ENCODE measurements at places on chromosomes 7 and 10.
A peak's percentile ranks its signal among the peaks of the same experiment; 100 is the strongest.

DNA sequence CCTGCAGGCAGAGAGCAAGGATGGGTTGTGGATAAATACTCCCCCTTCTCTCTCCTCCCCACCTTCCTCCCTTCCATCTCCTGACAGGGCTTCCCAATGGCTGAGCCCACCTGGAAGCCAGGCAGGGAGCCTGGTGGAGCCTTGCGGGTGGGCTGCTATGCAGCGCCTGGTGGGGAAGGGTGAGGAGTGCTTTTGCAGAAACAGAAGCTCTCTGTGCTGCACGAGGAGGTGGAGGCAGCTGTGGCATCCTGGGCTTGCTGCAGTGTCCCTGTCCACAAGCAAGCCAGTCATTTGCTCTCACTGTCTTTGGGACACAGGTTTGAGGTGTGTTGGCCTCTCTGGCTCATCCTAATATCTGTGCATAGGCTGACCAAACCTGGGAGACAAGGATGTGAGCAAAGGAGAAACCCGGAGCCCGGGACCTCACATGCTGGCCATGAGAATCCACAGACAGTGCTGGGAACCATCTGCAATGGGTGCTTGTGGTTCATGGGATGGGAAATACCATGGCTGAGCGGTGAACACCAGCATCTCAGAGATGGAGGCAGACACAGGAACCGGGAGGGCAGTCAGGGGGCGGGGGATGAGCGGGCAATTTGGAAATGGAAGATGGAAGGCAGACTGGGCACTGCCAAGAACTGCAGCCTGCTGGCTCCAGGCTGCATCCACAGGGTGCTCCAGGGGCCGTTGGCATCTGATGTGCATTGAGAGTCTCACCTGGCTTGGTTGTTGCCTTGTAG lies 364.2 kb downstream of the GLRX3 start:
- no peak for DNase-seq
- no peaks in the 10 kb centered on the region for H3K27me3 ChIP-seq
- no peaks in the 10 kb centered on the region for H3K4me1 ChIP-seq
- H3K27ac ChIP-seq: no peak overlapping the region
- H3K36me3 ChIP-seq: no peaks in the 10 kb centered on the region

DNA sequence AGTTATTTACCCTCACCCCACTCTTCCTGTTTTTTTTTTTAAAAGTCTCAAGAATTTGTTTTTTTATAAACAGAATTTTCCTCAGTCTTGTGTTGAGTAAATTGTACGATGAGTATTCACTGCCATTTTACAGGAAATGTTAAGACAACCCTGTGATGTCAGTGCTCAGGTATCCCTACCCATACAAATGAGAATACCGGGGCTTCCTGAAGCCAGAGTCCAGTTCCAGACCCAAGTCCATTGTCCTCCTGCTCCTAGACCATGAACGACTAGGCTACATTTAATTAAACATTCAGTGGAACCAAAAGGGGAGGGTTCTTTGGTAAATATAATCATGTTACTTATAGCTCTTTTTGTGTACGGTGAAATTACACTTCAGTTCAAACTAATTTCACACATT lies 79.2 kb downstream of the GNAI1 start:
- H3K4me3 ChIP-seq: no peak overlapping the region
- H3K27me3 ChIP-seq: no peaks in the 10 kb centered on the region
- no peaks in the 10 kb centered on the region for H3K4me1 ChIP-seq
- no peak for DNase-seq
- H3K36me3 ChIP-seq: peaks cover 11% of the 10 kb centered on the region
- H3K27ac ChIP-seq: no peak overlapping the region

DNA sequence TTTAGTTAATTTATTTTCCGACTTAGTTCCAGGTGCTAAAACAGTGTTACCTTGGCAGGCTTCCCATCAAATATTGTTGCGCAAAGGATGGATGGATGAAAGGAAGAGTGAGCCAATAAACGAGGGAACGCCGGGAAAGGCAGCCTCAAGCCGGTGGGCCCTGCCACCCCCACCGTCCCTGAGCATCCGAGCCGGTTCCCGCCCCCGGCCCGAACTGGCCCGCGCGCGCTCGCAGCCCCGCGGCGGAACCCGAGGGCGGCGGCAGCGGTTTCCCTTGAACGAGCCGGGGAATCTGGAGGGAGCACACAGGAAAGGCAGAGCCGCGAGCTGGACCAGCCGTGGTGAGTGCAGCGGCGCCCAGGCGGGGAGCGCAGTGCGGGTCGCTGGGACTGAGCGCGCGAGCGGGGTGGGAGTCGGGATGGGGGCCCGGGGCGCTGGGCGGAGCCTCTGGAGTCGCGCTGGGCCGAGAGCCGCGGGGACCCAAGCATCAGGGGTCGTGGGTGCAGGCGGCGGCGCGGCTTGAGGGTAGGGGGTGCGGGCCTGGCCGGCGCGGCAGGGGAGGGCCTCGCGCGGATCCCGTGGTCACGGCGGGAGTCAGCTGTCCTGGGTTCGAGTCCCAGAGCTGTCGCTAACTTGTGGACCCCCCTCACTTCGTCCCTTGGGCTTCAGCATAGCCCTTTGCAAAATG lies at the start of gene AGK:
Gene AGK (plus strand): TSS at position 317 of the 688 bp plus-strand sequence. CDS start 4,057 bp downstream, outside the sequence.
- peak within 1 kb of the TSS; percentile 86 for H3K4me3 ChIP-seq
- no peaks in the 10 kb centered on the region for H3K36me3 ChIP-seq
- peak within 1 kb of the TSS; percentile 65 for H3K27ac ChIP-seq

DNA sequence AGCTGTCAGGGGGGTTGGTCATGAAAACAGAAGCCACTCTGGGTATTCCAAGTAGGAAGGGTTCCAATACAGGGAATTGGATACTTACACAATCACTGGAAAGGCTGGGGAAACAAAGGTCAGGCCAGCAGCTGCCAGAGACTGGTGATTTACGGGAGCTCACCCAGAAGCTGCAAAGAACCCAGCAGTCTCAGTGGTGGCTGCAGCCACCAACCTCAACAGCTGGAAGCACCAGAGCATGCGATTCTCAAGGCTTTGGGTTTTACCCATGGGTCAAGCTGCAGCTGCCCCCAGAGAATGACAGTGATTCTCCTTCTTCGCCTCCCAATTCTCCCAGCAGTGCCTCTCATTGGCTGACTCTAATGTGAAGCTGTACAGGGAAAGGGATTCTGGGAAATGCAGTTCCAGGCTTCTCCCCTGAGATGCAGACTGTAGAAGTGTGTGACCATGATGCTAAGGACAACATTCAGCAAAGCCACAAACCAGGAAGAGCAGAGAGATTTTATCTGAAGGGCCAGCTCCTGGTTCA lies 107.2 kb upstream of the TCF7L2 start:
- DNase-seq: no peak
- no peaks in the 10 kb centered on the region for H3K36me3 ChIP-seq
- H3K4me3 ChIP-seq: no peak overlapping the region
- no peaks in the 10 kb centered on the region for H3K27me3 ChIP-seq
- H3K27ac ChIP-seq: no peak overlapping the region

DNA sequence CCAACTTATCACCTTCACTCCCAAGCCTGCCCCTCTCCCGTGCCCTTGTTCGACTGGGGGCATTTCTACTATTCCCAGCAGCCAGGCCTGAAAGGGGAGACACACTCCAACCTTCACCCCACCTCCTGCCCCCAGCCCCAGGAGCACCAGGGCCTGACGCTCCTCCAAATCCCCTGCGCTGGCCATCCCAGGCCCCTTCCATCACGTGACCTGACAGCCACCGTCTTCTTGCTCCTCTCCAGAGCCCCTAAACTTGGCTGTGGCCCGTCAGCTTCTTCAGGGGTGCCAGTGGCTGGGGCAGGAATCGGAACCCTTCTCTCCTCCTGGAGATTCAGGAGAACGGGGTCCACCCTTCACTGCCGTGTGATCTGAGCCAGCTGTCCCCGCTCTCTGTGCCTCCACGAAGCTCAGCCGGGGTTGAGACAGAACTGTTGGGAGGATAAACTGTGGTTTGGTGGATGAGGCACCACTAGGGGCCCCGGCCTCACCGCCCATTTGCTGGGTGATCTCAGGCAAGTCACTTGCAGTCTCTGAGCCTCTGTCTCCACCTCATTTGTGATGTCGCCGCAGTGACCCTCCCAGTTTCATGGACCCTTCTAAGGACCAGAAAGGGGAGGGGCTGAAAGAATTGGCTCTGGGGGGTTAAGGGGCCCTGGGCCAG lies 91.0 kb downstream of the MYL10 start:
- H3K4me3 ChIP-seq: no peak overlapping the region
- H3K27ac ChIP-seq: no peak overlapping the region
- no peak for DNase-seq
- no peaks in the 10 kb centered on the region for H3K4me1 ChIP-seq
- H3K36me3 ChIP-seq: no peaks in the 10 kb centered on the region
- peaks cover 4% of the 10 kb centered on the region for H3K27me3 ChIP-seq

GRCh38 chr10:62382831-62383230 lies 8.7 kb downstream of the ZNF365 start:
- no peaks in the 10 kb centered on the region for H3K27me3 ChIP-seq
- no peak for DNase-seq
- no peak overlapping the region for H3K4me3 ChIP-seq
- no peaks in the 10 kb centered on the region for H3K36me3 ChIP-seq

- H3K27me3 ChIP-seq: peaks cover 36% of the 10 kb centered on the region
- DNase-seq: no peak
- H3K36me3 ChIP-seq: no peaks in the 10 kb centered on the region
These were observed 15.3 kb downstream of the GPRIN2 start for GRCh38 chr10:46541017-46541661.

GRCh38 chr10:178208-178607 lies 43.0 kb downstream of the ZMYND11 start:
- H3K27me3 ChIP-seq: no peaks in the 10 kb centered on the region
- H3K4me3 ChIP-seq: no peak overlapping the region
